ENCODE measurements at places on chromosomes 1 and 21.

GRCh38 chr1:18479454-18479853 is 1.3 kb upstream of the KLHDC7A start:
- no peak for DNase-seq

DNA sequence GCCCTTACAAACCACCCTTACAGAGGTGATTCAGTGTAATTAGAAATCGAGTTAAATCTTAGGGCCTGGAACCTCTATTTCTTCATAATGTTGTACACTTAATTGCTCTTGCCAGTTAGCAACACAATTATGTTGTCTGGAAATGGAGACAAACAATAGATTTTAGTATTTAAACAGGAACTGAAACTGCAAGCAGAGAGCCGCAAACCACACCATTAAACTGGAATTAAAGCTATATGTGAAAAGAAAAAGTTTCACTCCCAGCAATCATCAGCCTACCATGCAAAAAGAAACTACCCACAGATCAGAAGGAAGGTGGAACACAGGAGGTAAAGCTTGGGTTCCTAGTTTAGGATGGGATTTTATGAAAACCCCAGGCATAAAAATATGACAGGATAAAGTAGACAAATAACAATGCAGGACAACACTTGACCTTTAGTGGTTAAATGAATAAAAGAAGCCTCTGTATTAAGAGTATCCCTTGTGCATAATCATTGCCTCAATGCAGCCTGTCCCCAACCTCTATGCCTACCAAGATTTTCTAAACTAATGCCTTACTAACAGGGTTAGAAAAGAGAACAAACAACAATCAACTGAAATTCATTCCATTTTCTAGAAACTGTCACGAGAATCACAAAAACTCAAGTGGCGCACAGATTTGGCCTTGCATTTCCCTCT is 304.3 kb upstream of the ESRRG start:
- no peak for DNase-seq

DNA sequence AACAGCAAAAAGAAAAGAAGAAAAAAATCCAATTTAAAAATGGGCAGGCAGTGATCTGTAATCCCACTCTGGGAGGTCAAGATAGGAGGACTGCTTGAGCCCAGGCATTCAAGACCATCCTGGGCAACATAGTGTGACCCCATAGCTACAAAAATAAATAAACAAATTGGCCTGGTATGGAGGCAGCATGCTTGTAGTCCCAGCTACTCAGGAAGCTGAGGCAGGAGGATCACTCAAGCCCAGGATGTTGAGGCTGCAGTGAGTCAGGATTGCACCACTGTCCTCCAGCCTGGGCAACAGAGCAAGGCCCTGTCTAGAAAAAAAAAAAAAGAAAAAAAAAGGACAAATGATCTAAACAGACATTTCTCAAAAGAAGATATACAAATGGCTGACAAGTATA is 99.6 kb downstream of the EIF4G3 start:
- DNase-seq, result no peak

GRCh38 chr1:186304982-186305949 is 69.8 kb downstream of the TPR start:
- DNase-seq, result no peak

DNA sequence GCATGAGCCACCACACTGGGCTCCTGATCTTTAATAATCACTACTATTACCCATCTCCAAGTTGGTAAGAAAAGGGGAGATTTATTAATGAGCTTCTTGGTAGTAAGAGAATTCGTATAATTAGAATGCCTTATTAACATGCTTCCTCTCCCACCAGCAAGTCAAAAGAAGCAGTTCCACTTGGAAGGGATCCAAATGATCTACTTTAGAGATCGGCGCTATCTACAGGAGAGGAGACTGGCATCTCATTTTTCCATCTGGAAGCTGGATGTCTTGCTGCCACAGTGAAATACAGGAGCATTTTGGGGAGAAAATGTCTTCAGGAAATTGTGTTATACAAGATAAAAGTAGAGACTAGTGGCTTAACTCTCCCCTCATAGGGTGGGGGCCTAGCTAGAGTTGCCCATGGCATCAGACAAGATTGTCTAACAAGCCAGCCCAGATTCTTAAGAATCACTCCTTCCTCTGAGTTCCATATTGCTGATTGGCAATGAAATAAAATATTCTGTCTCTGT is 33.6 kb upstream of the CAMSAP2 start:
- no peak for DNase-seq

- DNase-seq, result no peak
These were observed 126.5 kb downstream of the NPHP4 start for GRCh38 chr1:5865774-5866173.

DNA sequence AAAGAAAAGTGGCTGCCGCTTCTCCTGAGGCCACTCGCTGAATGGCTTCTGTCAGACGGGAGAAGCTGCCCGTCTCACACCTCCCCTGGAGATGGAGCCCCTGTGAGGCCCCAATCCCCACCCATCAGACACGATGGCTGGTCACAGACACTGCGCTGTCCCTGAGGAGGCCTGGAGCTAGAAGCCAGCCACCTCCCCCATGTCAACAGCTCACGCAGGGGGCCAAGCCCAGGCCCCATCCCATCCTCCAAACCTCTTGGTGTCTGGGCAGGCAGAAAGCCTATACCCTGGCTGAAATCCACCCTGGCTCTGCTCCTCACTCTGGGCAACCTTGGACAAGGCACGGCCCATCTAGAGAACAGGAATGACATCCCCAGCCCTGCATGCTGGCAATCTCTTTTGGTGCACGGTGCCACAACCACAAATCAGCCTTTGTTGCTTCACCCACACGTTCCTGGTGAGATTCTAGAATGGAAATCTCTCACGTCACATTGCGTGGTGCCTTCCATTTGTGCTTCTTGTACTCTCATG is 273.9 kb upstream of the VAMP3 start:
- DNase-seq, result no peak

- DNase-seq, result peak; percentile 47
These were observed 2.7 kb upstream of the RAD54L start for GRCh38 chr1:46244656-46245371.

DNA sequence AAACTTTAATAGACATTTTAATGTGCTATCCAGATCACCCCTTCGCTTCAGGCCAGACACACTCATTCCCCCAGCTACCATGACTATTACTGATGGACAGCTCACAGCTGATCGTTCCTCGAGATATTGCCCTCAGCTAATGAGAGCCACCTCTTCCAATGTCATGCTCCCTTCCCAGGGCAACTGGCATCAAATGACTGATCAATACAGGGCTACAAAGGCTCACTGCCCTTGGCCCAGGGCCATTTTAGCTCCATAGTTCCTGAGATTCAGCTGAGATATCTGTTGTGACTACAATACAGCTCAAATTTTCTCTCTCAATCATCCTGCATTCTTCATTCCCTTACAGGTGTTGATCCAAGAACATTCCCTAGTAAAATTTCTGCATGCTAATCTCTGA is 104.5 kb upstream of the PKN2 start:
- DNase-seq, result no peak

All from CD8-positive, alpha-beta T cell (primary cell).